ENCODE measurements at places on chromosomes 12 and 14.

- DNase-seq = no peak
Measured at GRCh38 chr12:70415987-70416386, 49.9 kb downstream of the KCNMB4 start.

DNA sequence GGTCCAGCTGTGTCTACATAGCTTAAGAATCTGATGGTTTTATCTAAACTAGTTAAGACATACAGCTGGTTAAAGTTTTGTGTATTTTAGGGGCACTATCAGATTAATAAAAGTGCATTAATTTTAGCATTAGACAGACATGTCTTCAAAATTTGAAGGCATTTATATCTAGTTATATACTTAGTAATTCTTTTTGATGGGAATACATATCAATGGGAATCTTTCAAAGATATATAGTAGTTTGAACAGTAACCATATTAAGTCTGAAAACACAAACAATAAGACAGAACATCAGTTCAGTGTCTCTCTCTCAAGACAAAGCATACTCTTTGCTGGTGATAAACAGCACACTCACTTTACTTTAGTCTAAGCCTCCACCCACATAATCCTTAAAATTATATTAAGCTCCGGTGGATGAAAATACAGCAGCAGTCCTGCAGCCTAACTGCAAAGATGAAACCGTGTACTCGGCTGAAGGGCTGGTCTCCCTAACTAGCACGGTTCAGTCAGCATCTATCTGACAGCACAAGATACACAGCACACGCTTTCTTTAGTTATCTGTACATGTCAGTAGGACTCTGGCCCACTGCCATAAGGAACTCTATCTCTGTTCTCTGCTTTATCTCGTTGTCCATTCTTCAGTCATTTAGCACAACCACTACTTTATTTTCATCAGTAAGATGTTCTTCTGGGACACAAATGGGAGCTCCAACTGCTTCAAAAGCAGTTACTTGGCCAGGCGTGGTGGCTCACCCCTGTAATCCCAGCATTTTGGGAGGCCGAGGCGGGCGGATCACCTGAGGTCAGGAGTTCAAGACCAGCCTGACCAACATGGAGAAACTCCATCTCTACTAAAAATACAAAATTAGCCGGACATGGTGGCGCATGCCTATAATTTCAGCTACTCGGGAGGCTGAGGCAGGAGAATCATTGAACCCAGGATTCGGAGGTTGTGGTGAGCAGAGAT, 80.5 kb downstream of the MED13L start:
- no peak for DNase-seq

DNA sequence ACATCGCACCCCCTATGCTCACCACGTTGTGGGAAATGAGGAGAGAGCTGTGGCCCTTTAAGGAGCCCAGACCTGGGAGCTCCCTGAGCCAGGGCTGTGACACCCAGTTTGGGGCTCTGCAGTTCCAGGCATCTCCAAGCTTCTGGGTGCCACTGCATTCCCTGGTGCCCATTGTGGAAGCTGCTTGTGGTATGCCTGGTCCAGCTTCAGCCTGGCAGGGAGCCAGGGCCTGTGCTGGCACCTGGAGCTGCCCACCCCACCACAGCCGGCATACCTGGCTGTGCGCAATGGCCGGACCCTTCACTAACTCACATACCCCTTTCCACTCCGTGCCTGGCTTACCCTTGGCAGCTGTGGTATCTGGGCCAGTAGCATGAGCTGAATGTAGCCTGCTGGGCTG, 107.9 kb upstream of the OR4E1 start:
- no peak for DNase-seq

GRCh38 chr12:44876544-44877410, 662 bp upstream of the NELL2 start:
- DNase-seq = peak; percentile 25

- no peak for DNase-seq
Measured at GRCh38 chr14:76450476-76450875, 74.5 kb downstream of the ESRRB start.

- no peak for DNase-seq
Measured at GRCh38 chr12:114676142-114676741, 7.7 kb downstream of the TBX3 start.

DNA sequence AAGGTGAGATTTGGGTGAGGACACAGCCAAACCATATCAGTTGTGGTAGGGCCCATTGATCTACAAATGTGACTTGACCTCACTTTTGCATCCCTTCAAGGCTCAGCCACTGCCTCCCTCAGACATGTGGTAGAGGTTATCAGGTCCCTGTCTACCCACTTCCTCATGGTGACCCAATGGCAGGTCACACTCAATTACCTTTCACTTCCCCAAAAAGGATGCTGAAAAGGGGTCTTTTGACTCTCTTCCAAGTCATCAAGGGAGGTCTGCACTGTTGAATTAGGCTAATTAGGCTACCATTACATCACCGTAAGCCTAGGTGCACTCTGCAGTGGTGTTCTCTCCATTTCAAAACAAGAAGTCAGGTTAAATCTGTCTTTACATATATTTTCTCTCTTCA, 22.6 kb upstream of the DRAM1 start:
- DNase-seq = no peak

DNA sequence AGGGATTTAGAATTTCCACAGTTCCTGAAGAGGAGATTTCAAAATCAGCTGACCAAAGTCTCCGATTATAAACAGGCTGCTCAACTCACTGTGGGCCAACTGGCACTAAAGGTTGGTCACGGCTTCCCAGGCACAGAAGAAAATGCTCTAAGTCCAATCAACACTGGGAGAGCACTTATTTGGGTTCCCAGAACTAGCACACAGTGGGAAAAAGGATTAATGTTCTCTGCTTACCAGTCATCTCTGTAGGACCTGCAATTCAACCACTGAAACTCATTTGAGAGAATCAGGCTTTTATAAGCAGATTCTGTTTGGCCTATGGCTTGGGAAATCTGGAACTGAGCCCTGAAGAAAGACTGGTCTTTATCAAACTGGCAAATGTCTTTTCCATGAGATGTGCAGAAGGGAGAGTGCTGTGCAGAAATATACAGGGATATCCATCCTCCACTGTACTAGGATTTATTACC, 49.4 kb downstream of the ABCC9 start:
- no peak for DNase-seq

- no peak for DNase-seq
Measured at GRCh38 chr14:20435582-20436362, at the start of gene KLHL33. Gene KLHL33, minus strand, starts transcription at chr14:20436166. Its CDS starts 355 bp downstream, at chr14:20435811.

GRCh38 chr12:130367523-130367922, 29.8 kb downstream of the PIWIL1 start:
- DNase-seq = no peak

- DNase-seq = no peak
Measured at GRCh38 chr12:91093341-91093740, 18.0 kb downstream of the LUM start.

GRCh38 chr12:91361864-91362263, 179.2 kb upstream of the DCN start:
- no peak for DNase-seq

DNA sequence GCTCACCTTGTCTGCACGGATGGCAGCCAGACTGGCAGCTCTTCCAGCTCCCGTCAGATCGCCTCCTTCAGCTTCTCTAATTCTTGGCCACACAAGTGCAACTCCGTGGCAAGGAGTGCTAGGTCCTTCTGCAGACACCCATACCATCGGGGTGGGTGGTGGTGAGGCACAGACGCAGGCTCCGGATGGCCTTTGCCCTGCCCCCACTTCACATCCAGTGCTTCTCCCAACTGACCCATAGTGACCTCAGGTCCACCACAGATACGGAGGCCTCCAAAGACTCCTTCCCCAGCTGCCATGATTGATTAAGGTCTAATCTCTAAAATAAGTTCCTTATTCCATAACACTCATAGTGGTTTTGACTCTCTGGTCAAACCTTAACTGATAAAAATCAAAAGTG, 19.9 kb upstream of the CD27 start:
- no peak for DNase-seq

- DNase-seq = no peak
Measured at GRCh38 chr14:80784820-80785219, 156.7 kb downstream of the CEP128 start.

DNA sequence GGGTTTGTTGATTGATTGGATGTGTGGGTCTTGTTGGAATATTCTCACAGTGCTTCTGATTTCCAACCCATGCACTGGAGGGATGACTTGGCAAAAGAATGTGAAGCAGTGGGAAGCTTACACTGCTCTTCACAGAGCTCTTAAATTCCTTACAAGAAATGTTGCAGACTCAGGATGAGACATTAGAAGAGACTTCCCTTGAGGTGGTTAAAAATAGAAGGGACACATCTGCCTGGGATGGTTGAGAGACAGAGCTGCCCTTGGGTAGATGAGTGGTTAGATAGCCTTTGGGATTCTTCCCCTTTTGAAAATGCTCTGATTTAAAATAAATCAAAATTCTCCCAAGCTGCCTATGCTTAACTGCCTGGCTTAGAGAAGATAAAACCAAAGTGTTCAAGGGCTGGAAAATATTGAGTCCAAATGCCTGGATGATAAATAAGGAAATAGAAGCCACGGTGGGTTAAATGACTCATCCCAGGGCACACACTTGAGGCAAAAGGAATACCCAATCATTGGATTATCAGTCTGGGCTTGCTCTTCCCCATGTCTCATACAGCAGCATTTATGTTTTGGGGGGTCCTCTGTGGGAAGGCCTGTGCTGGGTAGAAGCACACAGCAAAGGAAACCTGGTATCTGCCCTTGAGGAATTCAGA, 264.3 kb downstream of the AKAP6 start:
- DNase-seq = no peak

DNA sequence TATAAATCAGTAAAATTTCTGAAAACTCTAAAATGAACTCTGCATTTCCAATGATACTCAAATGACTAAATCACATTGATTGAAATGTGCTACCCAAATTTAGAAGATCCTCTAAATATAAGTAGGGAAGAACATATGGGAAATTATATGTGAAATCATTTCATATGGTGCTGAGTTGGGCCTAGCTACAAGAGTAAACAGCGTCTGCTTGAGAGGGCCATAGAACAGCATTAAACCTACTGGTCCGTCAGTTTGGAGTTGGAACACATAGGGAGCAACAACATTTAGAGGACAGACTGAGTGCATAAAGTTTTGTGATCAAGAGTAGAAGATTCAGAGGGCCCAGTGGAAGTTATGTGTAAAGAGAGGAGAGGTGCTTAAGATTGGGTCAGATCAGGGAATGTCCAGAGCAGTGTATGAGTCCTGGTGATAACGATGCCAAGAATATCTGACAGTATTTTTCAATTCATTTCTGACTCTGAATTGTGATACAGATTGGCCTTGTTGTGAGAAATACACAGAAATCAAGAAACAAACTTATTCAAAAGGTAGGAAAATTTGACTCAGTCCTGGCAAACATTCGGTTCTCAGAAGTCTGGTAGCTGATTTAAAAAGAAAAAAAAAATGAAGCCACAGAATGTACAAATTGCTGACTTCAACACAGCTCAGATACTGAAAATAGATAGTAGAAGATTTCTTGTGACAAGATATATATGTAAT, 362.2 kb downstream of the CCDC91 start:
- no peak for DNase-seq

DNA sequence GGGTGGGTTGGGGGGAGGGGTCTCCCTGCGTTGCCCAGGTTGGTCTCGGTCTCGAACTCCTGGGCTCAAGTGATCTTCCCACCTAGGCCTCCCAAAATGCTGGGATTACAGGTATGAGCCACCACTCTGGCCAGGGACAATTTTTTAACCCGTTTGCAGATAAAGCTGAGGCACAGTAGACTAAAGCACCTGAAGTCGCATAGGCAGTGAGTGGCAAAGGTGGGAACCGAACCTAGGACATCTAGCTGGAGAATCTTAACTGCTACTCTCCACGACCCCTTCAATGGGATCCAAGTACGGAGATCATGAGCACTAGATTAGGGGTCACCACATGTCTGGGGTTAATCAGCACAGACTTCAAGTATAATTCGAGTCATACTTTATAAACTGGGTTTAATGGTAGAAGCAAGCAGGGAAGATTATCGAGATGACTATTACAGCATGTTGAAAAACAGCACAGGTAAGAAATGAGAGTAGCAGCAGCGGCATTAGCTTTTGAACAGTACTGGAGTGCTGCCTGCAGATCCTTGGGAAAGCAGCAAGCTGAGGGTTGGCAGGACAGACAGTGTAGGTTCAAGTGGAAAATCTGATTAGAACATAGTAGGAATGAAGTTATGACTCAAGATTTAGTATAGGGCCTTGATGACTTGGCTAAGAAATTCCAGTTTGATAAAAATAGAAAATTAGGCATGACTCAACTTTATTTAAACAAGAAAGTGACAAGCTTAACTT, 23.9 kb downstream of the NID2 start:
- DNase-seq = no peak

DNA sequence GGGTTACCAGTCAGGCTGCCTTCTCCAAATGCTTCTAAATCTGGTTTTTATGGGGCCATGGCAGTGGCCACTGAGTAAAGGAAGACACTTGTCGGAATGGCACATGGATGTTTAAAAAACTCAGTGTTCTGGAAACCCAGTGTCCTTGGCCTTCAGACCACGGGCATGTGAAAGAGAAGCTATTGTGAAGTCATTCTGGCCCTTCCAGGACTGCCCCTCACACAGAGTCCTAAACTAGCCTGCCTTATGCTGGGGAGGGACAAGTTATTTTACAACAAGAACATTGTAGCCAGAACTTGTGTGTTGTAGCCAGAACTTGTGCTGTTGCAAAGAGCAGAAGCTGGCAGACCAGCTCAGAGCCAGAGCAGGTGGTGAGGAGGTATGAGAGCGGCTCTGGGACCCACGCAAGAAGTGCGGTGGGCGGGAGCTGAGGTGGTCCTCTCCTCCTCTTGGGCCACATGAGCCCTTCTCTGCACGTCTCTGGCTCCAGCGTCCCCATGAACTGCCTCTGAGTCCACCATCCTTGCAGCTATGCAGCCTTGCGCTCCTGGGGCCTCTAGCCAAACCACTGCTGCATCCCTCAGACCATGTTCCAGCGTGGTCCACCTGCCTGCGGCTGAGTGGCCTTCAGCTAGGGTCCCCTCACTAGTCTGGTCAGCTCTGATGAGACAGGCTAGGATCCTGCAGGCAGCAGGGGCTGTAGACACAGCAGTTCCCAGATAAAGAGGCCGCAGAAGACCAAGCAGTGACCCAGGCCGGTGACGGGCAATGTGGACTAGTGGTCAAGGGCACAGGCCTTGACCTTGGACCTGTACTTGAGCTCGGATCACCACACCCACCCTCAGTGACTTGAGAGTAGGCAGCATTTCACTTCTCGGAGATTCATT, 32.5 kb downstream of the MMAB start:
- no peak for DNase-seq

DNA sequence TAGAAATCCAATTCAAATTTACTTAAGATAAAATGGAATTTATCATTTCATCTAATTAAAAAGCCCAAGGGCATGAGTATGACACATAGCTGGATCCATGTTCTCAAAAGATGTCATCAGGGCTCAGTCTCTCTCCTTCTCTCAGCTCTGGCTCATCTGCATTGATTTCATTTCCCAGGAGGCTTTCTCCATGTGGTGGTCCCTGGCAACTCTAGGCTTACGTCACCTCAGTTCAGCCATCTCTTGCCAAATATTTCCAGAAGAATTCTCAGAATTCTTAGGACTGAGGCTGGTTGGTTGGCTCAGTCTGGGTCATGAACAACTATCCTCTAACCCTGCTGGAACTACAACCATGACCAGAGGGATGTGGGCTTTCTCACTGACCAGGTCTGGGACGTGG, 65.3 kb downstream of the FOS start:
- no peak for DNase-seq

- DNase-seq = no peak
Measured at GRCh38 chr12:106192659-106193393, 54.1 kb upstream of the NUAK1 start.

GRCh38 chr14:106844608-106845285, 1318.4 kb downstream of the TMEM121 start:
- peak; percentile 52 for DNase-seq
